ENCODE measurements at places on chromosomes 12 and 14. TPM values are rescaled to one million over a fixed set of nuclear protein-coding genes. Genes with fewer than 3 reads are reported as not detected.

GRCh38 chr12:25864306-25865276 is 93.9 kb upstream of the RASSF8 start:
- DNase-seq = no peak

DNA sequence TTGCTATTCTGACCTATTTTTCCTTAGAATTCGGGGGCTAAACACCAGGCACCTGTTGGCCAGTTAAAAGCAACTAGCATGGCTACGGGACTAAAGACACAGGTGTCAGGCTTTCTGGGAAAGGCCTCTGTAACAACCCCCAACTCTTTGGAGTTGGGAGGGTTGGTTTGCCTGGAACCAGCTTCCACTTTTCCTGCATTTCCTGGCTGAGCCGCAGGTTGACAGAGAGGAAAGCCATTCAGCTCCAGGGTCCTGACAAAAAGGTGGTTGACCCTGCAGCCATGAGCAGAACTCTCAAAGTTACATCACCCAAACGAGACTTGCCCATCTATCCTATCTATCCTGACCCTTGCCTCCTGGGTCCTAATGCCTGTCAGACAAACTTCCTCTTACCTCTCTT is 375.4 kb upstream of the SFSWAP start:
- no peak for DNase-seq

The OR6C2 gene
- total RNA-seq = not detected

DNA sequence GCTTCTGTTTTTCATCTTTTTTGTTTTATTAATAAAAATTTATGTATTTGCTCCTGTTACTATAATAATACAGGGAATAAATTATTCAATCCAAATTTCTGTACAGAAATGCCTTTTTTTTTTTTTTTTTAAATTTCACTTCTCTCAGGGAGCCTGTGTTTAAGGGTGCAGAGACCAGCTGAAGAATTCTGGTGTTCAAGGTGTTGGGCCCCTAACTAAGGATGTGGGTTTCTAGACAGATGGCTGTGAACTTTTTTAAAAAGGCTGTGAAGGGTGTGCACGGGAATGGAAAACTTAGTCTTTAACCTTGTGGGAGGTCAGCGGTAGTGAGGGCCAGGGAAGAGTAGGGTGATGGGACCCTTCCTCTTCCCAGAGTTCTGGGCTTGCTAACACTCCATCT is 1.3 kb upstream of the DTX3 start:
- DNase-seq = no peak

DNA sequence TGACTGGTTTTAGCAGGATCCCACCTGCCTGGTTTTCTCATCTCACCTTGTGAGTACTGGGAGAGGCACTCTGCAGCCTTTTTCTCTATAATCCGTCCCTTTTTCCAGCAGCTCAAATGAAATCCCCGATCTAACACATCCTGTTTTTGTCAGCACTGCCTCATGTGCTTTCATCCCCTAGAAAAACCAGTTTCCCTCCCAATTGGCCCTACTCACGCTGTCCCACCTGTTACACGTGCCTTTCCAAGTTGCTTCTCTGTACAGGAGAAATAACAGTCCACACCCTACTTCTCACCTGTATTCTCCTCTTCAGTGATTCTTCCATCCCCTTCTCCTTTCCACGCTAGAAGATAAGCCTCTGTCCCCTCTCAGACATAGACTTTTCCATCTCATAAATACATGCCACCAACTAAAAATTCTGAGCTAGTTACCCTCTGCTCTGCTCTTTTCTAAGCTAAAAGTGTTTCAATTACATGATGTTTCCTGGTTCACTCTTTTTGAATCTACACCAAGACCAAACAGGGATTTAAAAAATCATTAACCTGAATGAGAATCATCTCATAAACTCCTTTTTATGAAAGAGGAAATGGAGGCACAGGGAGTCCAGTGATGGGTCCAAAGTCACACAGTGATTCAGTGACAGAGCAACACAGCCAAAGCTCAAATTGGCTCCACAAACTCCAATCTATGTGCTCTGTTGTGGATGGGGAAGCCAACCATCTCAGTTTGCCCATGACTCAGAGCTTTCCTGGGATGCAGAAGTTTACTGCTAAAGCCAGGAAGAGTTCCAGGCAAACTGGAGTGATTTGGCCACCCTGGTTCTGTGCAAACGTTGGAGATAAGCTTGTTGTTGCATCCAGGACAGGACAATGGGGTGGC is 240.0 kb upstream of the TMEM132C start:
- no peak for DNase-seq

DNA sequence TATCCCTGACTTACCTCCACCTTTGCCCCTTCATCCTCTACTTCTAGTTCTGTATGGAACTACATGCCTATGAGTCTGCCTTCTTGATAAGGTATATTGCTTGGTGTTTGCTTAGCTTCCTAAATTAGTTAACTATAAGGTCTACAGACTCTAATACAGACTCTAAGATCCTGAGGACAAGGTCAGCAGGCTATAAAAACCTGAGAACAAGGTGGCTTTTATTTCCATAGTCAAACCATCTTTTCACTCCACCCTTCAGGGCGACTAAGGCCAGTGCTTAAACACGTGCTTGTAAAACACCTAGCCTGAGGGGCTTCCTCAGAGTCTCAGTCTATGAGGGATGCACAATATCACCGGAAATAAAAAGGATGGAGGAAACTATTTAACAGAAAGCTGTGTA is 36.1 kb upstream of the COL2A1 start:
- DNase-seq = no peak

GRCh38 chr14:29062976-29063375 is 296.4 kb downstream of the FOXG1 start:
- DNase-seq = no peak

The GDF3 gene
- total RNA-seq = not detected

- DNase-seq = no peak
These were observed 279.8 kb upstream of the DIO2 start for GRCh38 chr14:80491131-80491530.

DNA sequence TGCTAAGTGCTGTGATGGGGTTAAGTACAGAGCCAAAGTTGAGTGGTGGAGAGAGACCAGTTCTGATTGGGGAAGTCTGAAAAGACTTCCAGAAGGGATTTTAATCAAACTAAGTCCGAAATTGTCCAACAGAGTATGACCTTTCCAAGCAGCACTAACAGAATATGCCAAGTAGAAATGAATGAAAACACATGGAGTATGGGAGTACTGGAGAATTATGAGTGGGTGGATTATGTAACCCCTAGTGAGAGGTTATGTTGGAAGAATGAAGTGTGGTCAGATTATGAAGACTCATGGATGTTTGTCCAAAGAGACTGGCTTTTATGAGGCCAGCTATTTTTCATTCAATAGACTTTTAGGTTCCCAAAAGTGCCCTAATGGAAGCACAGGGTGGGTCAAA is 94.0 kb upstream of the PLEKHA5 start:
- no peak for DNase-seq

The GOLGA5 gene
- 23.4 TPM for total RNA-seq

GRCh38 chr14:105240811-105241576 is 7.3 kb upstream of the BTBD6 start:
- DNase-seq = no peak

DNA sequence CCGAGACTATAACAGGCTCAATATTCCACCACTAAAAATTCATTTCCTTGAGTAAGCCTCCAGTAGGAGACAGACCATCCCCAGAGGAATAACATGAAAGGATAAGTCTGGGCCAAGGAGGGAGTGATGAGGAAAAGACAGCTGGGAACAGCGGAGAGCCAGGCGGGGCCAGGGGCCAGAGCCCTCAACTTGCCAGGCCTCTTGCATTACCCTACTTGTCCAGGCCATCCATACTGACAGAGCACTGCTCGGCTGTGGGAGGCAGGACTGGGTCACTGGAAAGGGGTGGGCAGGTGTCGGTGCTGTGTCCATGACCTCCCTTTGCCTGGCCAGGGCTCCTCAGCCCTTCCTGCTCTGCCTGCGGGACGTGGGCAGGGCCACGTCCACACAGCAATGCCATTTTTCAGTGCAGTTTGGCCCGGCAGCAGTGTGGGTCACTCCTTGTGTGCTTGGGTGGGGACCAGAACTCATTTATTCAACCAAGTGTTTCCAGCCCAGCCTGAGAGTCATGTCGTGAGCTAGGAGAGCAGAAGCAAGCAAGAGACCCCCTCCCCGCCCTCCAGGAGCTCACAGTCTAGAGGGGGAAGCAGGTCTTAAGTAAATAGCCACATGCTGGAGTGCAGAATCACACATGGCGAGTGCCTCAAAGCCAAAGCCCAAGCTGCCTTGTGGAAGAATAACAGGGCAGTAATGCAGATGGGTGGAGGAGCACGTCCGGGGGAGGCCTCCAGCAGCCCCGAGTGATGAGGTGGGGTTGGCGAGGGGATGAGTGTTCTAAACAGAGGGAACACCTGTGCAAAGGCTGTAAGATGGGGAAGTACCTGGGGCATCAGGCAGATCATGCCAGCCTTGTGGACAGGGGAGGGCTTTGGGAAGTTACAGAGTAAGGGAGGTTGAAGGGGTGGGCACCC is 8.9 kb upstream of the FAIM2 start:
- DNase-seq = no peak

- DNase-seq = no peak
These were observed 41.2 kb downstream of the YLPM1 start for GRCh38 chr14:74804219-74804825.

The ACYP1 gene
- 42.8 TPM for total RNA-seq

GRCh38 chr12:132559652-132560363 is 50.6 kb downstream of the LRCOL1 start:
- peak; percentile 47 for DNase-seq

The RFX4 gene
- not detected for total RNA-seq

The BCL11B gene
- 34.9 TPM for total RNA-seq

DNA sequence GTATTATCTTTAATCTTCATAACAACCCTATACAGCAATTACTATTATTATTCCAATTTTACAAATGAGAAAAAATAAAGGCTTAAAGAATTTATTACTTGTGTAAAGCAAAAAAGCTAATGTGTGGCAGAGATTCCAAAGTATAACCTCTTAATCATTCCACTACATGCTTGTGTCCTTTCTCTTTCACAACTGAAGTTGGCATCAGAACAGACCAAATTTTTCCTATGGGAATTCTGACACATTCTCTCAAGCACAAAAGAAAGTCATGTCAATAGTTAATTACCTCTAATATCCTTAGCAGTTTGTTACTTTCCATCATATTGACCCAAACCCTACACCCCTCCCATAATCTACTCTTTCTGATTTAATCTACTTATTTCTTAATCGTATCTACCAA is 86.7 kb downstream of the BCL2L14 start:
- DNase-seq = no peak

DNA sequence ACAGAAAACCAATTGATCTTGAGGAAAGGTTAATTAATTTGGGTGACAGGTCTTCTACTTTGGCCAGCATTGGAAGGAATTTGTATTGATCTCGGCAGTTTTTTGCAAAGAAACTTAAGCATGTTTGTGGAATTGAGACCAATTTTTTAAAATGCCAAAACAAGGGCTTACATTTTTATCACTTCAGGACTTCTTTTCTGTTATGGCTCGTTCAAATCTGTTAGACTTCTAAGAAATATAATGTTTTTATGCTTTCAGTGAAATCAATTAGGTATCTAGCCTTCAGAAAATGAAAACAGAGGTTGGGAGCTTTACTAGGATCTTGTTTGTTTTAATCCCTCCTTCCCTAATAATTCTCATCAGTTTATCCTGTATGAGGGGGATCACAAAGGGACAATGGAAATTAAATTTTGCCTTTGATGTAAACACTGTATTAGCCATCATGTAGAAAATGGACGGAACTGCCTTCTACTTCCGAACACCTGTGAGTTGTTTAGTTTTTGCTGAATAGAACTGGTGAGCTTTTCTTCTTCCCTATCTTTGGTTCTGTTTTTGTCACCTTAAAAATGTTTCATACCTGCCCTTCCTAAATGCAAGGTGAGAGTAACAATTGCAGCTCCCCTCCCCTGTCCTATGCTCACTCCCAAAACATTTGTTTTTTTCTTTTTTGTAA is 7.8 kb downstream of the FOXA1 start:
- DNase-seq = no peak

GRCh38 chr14:90698379-90698869 is 117.8 kb downstream of the TTC7B start:
- no peak for DNase-seq

DNA sequence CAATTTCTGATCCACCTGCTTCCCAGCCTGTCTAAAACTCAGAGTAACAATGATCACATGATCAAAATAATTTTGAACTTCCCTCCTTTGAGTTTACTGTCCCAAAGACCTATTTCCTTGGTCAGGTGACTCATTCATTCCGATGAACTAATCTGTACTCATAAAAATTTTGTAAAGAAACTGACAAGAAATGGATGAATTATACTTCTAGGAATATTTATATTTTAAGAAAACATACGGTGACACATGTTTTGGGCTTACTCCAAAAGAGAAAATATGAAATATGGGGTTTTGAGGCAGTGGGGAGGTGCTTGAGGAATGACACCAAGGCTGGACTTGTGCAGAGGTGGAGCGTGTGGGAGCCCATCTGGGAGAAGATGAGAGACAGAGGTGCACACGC is 42.0 kb downstream of the GUCY2C start:
- DNase-seq = no peak

GRCh38 chr12:132392389-132393244 is 63.2 kb upstream of the GALNT9 start:
- DNase-seq = no peak

GRCh38 chr14:74527736-74528280 is 34.2 kb downstream of the ISCA2 start:
- no peak for DNase-seq

- DNase-seq = no peak
These were observed 54.4 kb upstream of the BTG1 start for GRCh38 chr12:92199819-92200576.

The LRTM2 gene
- 0.07 TPM for total RNA-seq

DNA sequence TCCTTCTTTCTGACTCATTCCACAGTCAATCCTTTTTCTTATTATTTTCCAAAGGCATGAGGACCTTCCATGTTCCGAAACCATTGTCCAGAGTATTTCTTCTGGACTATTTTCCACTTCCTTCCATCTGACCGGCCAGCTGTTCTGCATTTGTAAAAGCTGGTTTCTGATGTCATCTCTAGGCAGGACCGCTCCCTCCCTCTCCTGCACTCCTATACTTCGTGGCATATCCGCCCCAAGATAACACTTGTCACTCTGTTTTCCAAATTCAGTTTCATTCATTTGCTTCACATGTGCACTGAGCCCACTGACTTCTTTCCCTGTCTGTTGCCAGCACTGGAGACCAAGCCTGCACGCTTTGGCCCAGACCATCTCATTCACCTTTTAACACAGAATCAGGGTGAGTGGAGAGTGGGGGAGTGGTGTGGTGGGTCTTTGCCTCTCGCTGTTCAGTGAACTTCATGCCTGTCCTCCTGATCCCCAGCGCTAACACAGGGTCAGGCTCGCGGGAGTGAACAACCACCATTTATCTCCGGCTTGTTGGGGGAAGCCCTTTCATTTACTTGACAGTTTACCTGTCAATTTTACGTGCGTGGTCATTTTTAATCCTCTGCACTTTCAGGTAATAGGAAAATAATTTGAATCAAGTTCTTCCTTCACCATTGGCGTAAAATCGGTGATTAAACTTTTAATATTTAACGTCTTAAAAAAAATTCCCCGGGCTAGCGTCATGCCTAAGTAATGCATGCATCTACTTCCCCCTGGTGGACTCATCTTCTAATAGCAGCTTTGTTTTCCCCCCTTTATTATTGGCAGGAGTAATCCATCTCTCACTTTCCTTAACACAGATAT is 52.5 kb downstream of the C12orf75 start:
- no peak for DNase-seq

GRCh38 chr12:9692909-9693308 is 23.4 kb downstream of the CLEC2D start:
- no peak for DNase-seq

The KLRF2 gene
- not detected for total RNA-seq
